Cardiac muscle cell (in vitro differentiated cells and primary cell): ENCODE measurements at places on chromosomes 5 and 9. TPM values are rescaled to one million over a fixed set of nuclear protein-coding genes. Genes with fewer than 3 reads are reported as not detected.

DNA sequence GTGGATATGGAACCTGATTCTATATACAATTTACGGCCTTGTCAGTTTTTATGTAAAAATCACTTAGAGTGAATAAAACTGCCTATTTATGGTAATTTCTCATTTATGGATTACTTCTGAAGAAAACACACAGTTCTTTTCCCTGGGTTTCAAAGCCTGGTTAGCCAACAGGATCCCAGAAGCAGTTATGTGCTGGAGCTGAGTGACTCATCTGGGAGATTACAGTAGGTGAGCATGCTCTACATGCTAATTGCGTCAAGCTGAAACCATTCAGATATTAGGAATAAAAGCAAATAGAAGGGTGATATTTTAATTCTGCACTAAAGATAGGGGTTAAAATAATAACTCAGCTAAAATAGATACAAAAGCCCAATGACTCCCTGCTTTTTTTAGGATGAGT is 47.8 kb downstream of the PDE4D start:
- DNase-seq = peak; percentile 61

DNA sequence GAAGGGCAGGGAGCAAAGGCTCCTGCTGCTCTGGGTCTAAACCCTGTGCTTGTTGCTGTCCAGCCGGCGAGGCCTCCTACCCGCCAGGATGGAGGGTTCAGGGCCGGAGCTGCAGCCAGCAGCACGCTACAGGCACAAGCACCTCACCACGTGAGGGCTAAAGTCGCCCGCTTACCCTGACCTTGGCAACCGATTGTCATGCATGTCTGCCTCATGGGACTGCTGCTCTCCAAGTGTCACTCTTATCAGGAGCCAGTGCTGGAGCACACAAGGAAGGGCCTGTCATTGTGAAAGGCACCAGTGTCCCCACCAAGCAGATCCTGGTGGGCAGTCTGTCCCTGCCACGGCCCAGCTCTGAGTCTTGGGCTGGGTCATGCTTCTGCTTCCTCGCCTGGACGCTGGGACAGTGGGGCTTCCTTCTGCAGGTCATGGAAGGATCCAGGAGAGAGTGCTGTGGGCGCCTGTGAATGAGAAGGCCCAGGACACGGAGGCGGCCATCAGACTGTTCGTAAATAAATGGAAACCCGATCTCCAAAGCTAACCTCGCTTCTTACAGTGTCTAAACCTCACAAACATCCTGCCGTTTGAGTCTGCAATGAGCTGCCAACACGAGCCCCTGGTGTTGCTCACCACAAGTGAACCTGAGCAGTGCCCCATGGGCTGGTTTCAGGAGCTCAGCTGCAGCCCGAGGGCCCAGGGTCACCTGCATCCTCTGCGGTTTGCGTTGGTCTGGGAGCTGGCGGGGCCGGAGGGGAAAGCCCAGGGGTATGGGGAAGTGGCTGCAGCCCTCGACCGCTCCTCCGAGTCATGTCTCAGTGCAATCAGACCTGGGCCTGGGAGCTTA is 58.2 kb upstream of the RXRA start:
- peak; percentile 54 for DNase-seq

DNA sequence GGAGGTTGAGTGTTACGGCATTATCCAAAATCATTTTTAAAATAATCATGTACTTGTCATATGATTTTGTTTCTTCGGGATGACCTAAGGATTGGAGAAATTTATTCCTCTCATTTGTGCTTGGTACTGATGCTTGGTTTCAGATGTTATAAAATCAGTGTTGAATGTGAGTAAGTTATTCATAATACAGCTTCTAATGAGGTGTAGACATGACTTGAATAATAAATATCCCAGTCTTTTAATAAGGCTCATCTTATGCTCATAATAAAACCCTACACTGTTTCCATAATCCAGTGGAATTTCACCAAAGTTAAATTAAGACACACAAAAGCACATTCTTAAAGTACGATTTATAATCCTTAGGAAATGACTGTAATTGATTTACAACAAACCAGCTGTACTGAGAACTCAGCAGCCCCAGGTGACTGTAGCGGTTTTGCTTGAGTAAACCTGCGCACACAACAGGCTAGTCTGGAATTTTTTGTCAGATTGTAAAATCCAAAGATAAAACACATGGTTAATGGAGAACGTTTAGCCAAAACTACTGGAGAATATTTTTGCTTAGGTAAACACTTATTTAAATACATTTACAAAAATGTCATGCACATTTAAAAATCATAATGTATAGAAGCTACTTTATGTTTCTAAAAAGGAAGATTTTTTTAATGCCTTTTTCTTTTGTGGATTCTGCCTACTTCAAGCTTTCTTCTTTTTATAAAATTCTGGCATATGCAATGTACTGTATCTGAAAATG is 609.8 kb upstream of the GRAMD2B start:
- no peak for DNase-seq

GRCh38 chr9:128898845-128899565 is 17.1 kb downstream of the LRRC8A start:
- no peak for DNase-seq

GRCh38 chr9:98159301-98159700 is 33.1 kb downstream of the CORO2A start:
- no peak for DNase-seq

DNA sequence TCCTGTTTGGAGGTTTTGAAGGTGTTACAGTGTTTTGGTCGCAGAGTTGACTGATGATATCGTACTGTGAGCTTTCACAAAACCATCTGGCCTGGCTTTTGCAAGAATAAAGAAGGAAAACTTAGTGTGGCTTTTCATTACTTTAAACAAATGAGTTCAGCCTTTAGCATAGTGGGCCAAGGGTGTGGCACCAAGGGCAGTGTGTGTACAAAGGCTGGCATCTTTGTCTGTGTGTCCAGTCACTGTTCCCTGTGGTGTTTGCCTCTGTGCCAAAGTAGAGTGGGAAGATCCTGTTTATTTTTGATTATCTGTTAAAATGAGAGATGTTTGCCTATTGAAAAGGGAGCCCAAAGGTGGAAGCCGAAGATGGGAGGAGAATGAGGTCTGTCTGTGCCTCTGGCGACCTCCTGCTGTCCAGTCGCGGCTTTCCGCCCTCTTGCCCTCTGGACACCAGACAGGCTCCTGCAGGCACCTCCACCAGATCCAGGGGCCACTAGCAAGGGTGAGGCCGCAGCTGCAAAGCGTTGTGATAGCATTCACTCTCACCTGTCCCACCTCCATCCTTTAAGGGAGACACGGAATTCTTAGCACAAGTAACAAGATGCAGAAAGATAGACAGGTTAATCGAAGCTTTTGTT is 113.7 kb downstream of the TRIO start:
- no peak for DNase-seq

The PLGRKT gene
- total RNA-seq = 15.4 and 16.8 TPM in 2 replicates

GRCh38 chr5:168042284-168043068 is 249.0 kb upstream of the WWC1 start:
- DNase-seq = no peak

GRCh38 chr5:56279979-56280378 is 46.8 kb upstream of the ANKRD55 start:
- no peak for DNase-seq

DNA sequence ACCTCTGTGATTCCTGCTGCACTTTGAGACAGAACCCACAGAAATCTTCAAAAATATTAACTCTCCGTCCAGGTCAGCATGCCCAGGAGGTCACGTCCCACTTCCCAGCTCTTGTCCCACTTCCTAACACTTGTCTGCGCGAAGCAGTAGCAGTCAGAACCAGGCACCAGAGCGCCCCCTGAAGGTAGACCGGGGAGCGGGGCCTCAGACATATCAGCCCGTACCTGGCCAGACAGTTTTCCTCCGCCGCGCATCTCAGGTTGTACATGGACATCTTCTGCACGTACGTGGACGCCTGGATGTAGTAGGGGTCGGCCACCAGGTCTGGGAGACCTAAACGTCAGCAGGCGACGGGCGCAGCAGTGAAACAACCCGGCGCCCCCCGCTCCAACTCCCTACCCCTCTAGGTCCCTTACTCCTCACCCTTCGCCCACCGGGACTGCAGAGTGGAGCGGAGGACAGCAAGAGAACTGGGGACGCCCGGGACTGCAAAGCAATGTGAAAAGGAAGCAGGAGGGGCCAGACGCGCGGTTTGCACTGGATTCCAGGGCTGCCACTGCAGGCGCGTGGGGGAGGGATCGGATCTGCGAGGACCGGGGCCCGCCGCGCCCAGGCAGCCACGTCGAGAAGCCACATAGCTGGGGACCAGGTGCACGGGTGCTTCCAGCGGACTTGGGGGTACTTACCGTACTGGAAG is 1.2 kb downstream of the LOX start:
- peak; percentile 86 for DNase-seq

The SMIM32 gene
- 0.36 and 0.81 TPM in 2 replicates for total RNA-seq

The ZNF483 gene
- 4.5 and 7.2 TPM in 2 replicates for total RNA-seq

DNA sequence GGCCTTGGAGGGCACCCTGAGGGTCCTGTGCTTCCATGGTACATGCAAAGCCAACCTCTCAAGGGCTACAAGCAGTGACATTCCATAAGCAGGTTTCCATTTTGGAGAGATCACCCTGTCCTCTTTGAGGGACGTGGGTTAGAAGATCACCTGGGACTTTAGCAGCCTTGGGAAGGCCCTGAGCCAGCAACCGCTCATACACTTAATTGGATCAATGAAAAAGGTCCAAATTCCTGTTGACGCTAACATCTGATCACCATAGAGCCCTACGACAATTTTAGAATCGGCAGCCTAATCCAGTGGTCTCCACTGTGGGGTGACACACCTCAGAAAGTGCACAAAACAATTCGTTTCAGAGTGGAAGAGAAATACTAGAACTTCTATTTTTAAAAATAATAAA is 196.0 kb upstream of the NR3C1 start:
- no peak for DNase-seq

The PGM5 gene
- 75.3 and 121 TPM in 2 replicates for total RNA-seq

The ZNF169 gene
- total RNA-seq = 7.2 and 9.4 TPM in 2 replicates

The GFI1B gene
- 0.06 and 0.07 TPM in 2 replicates for total RNA-seq

- peak; percentile 25 for DNase-seq
These were observed 22.0 kb downstream of the CCNH start for GRCh38 chr5:87390576-87391199.

The FRMD3 gene
- total RNA-seq = 66.4 and 74.1 TPM in 2 replicates

The LMBRD2 gene
- 9.3 and 15.6 TPM in 2 replicates for total RNA-seq

- no peak for DNase-seq
These were observed 468.8 kb upstream of the DMAC1 start for GRCh38 chr9:8268216-8268878.

GRCh38 chr5:165609871-165610270 is 2104.5 kb downstream of the MAT2B start:
- DNase-seq = no peak

The KIF2A gene
- total RNA-seq = 32.2 and 35.4 TPM in 2 replicates

- peak; percentile 44 for DNase-seq
These were observed 199.4 kb downstream of the ESM1 start for GRCh38 chr5:54785729-54786591.

DNA sequence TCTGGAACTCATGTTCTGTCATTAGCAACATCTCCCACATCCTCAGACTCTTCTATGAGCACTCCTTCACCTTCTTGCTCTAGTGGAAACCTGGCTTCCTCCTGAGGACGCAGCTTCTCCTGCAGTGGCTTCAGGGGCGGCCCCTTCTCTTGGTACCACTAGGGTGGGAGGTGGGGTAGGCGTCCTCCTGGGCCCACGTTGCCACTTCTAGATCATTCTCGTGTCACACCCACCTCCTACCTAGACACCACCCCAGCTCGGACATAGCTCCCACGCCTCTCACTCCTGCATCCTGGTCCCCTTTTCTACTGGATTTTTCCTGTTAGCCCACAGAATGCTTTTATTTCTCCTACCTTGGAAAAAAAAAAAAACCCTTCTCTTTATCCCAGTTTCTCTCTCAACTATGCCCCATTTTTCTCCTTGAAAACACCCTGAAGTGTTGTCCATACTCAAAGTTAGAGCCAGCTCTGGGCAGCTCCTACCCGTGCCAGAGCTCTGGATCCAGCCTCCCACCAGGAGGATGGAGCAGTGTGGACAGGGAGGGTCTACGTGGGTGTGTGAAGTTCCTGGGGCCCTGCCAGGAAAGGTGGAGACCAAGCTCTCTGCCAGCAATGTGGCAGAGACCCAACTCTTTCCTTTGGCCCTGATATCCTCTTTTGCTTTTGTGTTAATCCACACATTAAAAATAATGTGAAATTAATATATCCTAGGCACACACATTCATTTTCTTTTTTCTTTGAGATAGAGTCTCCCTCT is 179.2 kb downstream of the HSPA4 start:
- no peak for DNase-seq

- peak; percentile 46 for DNase-seq
These were observed 11.5 kb upstream of the C5orf58 start for GRCh38 chr5:170221327-170221741.

The OBP2B gene
- total RNA-seq = not detected in 2 replicates

The SOHLH1 gene
- total RNA-seq = not detected in 2 replicates

DNA sequence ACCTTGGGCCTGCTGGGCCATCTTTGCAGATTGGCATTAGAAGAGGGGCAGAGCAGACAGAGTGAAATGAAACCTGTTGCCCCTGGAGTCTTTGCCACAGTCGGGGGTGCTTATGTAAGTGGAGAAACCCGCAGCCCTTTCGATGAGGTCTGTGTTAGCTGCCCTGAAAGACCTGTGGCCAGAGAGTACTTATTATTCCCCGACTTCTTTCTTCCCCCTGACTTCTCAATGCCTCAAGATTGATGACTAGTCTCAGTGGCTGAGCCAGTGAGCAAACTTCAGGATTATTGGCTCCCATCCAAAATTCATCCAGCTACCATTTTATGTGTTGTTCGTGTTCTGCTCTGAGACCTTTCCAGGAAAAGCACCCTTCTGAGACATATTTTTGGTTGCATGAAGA is 7.6 kb downstream of the NTRK2 start:
- no peak for DNase-seq

DNA sequence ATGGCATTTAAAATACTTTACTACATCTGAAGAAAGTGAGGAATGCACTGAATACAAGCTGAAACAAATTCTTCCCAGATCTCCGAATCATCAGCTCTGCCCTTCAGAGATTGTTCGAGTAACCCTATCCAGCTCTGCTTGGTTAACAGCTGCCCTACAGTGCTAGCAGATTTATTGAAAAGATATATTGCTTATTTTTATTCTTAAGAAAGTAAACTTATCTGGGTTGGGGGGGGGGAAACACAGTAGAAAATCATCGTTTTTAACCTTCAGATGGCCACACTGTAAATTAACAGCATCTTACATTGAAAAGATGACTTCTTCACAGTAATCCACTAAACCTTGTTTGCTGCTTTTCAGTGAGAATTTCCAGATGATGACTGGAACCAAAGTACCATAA is 210.8 kb downstream of the NFIB start:
- DNase-seq = no peak

- no peak for DNase-seq
These were observed 55.5 kb upstream of the RASGRF2 start for GRCh38 chr5:80904533-80905187.

The TMEM215 gene
- total RNA-seq = not detected in 2 replicates

The PDE6A gene
- 0.21 TPM in 1 of 2 replicates, not detected in the other for total RNA-seq

The QRFP gene
- not detected in 2 replicates for total RNA-seq

- DNase-seq = no peak
These were observed 47.5 kb downstream of the FEM1C start for GRCh38 chr5:115496936-115497576.

The INSL4 gene
- total RNA-seq = not detected in 2 replicates

The PCDHGC3 gene
- total RNA-seq = 23.6 and 29.9 TPM in 2 replicates
